Neuronal stem cell (in vitro differentiated cells): ENCODE measurements at places on chromosomes 12 and 14.

GRCh38 chr14:34122081-34122480, 171.2 kb upstream of the EGLN3 start:
- no peak for DNase-seq

DNA sequence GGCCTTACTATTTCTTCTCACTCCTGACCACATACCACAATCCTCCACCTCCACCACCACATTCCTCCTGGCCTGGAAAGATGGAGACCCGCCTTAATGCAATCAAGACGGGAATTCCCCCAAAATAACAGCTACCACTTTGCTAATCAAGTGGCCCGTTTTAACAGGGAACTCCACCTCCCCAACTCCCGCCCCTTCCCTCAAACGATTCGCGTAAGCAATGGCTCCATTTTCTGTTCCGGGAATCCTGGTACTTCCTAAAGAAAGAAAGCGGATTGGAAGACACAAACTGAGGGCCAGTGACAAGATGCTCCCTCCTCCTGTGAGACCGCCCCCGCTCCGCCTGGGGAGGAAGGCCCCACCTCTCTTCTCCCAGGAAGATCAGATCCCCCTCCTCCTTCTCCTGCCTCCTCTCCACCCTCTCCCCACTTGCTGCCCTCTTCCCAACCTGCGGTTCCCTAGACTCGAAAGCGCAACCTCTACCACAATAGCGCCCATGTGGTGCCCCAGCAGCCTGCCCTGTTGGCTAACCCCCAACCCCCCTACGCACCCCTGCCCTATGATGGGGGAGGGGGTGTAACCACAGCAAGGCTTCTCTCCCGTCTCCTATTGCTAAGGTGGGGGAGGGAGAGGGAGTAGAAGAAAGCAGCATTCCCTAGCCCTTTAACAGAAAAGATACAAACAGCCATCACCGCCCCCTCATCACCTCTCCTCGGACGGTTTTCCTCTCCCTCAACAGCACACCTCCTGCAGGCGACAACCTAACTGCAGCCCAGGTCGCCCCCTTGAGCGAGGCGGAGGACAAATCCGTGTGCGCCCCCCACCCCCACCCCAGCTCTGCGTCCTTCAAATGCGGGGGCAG, 777 bp downstream of the ARF3 start:
- peak; percentile 86 for DNase-seq

GRCh38 chr12:130086797-130087196, 75.5 kb upstream of the FZD10 start:
- no peak for DNase-seq

- DNase-seq: no peak
These were observed 151.1 kb downstream of the KIF26A start for GRCh38 chr14:104289507-104289906.

DNA sequence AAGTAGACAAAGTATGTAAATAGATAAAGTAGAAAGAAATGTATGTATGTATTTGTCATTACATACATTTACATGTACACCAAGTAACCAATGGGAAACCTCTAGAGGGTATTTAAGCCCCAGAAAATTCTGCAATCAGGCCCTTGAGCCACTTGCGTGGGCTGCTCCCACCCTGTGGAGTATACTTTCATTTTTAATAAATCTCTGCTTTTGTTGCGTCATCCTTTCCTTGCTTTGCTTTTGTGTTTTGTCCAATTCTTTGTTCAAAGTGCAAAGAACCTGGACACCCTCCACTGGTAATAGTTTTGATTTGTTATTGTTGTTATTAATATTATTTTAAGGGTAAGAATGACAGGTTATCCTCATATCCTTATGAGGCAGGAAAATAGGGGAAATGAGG, 21.8 kb downstream of the CAPS2 start:
- no peak for DNase-seq

- DNase-seq: no peak
These were observed 61.5 kb upstream of the PTGR2 start for GRCh38 chr14:73789989-73790581.

- no peak for DNase-seq
These were observed 1.0 kb upstream of the RIC8B start for GRCh38 chr12:106773286-106774004.

DNA sequence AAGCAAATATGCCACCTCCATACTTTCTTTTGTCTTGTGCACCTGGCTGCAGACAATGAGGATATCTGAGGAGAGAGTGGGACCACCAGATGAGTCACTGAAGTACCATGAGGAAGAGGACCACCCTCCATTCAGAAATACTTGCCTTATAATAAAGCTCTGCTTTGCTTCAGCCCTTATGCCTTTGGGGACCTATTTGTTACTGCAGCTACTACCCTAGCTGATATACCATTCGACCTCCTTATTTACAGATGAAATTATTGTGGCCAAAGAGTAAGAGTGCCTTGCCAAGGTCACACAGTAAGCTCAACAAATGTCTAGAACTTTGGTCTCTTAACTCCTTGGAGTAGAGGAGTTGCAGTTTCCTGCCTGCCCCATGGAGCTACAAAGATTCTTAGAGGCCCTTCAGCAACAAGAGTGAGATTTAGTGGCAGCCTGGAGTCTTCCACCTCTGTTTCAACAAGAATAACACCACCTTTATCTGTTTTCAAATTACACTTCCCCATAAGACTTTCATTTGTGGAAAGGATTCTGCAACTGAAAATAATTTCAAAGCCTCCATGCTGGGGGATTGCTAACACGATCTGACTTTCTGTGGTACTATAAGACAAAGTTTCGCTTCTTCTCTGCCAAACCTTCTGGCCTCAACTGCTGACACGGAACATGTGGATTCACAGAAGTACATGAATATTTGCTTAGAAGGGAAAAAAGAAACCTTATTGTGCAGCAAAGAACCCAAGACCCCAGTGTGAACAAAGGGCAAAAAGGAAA, 3.6 kb downstream of the CMKLR1 start:
- no peak for DNase-seq

DNA sequence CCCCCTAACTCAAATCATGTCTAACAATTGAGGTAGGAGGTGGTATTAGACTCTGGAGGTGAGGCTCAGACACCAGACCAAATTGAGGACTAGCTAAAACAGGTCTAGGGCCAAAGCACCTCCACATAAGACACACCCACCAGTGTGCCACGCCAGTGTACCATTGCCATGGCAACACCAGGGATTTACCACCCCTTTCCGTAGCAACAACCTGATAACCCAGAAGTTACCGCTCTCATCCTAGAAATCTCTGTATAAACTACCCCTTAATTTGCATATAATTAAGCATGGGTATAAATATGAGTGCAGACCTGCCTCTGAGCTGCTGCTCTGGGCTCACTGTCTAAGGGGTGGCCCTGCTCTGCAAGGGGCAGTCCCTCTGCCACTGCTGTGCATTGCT, 57.4 kb upstream of the PPP2R5C start:
- DNase-seq: no peak

- DNase-seq: no peak
These were observed 164.3 kb downstream of the KTN1 start for GRCh38 chr14:55744321-55744720.

DNA sequence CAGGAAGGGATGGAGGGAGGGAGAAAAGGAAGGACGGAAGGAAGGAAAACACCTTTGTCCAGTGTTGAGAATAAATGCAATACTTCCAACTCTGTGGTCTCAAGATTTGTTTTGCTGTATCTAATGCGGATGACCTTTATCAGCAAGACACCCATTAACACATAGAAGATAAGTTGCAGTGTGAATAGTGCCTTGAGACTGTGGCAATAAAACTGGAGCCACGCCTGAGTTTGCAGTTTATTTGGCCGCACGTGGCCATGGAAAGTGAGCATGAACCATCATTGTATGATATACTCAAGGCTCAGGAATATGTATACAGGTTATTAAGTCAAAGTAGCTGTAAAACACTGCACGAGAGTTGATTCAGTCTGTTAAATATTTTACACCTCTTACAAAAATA, 113.6 kb upstream of the EEA1 start:
- no peak for DNase-seq

GRCh38 chr12:76852106-76852505, 26.7 kb downstream of the CSRP2 start:
- DNase-seq: no peak

DNA sequence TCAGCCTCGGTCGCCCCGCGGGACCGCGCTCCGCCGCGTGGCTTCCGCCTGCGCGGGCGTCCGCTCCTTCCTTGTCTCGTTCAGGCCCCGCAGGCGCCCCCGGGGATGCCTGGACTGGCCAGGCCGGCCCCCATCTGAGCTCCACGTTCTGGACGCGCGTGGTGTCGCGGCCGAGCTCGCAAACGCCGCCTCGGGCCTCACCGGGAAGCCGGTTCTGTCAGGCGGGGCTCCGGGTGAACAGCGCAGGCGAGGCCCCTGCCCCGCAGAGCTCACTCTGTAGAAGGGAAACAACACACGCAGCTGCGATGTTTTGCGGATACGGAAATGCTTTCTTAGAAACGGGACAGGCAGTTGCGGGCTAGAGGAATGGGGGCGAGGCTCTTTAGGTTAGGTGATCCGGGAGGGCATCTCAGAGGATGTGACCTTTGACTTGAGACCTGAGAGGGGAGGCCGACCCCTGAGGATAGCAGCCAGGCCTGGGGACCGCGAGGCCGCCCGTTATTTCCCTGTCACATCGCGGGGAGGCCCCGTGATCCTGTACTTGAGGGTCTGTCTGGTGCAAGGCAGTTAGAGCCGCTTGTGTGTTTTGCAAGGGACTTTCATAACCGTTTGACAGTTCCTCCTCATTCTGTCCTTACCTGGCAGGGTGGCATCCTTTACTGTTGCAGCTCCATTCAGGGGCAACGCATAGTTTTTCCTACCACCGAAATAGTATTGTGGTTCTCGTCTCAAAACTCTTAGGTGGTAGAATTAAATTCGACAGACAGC, 584 bp downstream of the VRK1 start:
- DNase-seq: peak; percentile 21

- no peak for DNase-seq
These were observed 608 bp downstream of the PTGES3 start for GRCh38 chr12:56687223-56688128.

- no peak for DNase-seq
These were observed 13.8 kb upstream of the TMPRSS12 start for GRCh38 chr12:50828886-50829285.

GRCh38 chr12:75471902-75472890, 8.4 kb upstream of the GLIPR1 start:
- DNase-seq: no peak

DNA sequence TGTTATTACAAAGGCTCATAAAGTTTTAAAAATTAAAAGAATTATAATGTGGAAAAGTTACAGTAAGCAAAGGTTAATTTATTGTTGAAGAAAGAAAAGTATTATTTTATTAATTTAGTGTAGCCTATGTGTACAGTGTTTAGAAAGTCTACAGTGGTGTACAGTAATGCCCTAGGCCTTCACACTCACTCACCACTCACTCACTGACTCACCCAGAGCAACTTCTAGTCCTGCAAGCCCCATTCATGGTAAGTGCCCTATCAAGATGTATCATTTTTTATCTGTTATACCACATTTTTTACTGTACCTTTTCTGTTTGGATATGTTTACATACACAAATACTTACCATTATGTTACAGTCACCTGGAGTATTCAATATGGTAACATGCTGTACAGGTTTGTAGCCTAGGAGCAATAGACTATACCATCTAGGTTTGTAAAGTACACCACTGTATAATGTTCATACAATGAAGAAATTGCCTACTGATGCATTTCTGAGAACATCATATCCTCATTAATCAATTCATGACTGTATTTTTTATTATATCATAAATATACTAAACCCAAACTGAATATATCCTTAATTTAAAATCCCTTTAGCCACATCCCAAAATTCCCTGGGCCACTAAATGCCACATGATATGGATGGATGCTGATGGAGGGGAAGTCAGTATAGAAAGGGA, 43.6 kb upstream of the NID2 start:
- no peak for DNase-seq

- DNase-seq: no peak
These were observed 70.7 kb downstream of the NOVA1 start for GRCh38 chr14:26527095-26527494.

DNA sequence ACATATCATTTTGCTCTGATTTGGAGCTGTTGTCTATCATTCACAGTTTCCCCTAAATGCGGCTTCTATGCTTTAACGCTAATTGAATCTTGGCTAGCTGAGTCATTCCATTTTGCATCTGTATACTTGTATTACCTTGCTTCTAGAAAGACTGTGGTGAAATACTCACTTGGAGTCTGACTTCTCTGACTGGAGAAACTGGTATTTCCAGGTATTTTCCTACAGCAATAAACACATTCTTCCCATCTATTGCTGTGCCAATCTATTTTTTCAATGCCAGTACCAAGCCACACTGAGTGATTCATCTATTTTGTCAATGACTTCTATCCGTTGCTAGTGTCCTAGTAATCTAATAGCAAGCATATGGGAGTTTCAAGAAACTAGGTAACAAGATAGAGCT, 76.0 kb upstream of the ST8SIA1 start:
- DNase-seq: no peak

DNA sequence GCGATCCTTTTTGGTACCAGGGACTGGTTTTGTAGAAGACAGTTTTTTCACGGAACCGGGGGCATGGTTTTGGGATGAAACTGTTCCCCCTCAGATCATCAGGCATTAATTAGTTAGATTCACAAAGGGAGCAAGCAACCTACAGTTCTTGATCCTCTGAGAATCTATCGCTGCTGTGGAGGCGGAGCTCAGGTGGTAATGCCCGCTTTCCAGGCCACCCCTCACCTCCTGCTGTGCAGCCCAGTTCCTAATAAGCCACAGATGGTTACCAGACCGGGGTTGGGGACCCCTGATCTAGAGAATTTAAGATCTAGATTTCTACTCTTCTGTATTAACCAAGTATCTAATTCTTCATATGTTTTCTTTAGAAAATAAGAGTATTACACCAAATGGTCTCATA, 4.8 kb downstream of the ARHGAP5 start:
- DNase-seq: no peak

DNA sequence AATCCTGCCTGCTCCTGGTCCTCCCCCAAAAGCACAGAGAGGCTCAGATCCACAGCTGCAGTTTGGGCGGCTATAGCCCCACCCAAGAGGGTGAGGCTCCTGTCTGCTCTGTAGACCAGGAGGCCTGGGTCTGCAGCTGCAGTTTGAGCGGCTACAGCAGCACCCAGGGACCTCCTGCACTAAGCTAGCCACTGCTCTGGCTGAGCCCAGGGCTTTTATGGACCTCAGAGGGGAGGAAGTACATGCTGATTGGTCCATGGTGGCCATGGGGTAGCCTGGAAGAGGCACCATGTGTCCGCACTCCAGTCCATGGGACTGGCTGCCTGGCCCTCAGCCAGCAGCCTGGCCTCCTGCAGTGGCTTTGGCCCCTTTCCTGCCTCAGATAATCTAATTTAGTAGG, 49.6 kb upstream of the GSC start:
- DNase-seq: no peak

DNA sequence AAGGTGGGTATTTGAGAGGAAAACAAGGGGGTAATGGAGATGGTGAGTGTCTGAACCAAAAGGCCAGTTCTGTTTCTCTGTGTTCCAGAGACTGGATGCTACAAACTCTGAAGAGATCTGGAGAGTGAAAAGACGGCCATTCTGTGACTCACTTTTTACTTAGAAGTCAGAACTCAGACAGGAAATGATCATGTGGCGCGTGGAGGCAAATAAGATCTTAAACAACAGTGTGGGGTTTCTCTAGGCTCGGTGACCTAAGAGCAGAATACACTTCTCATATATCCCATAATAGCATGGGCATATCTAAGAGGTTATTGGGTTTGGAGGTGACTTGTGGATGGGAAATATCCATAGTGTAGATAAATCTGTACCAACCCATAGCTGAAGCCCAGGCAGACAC, 463.5 kb downstream of the TMEM132D start:
- DNase-seq: no peak

- DNase-seq: no peak
These were observed 18.6 kb upstream of the CCDC198 start for GRCh38 chr14:57512220-57512619.
